ENCODE measurements at places on chromosomes 4 and X.

DNA sequence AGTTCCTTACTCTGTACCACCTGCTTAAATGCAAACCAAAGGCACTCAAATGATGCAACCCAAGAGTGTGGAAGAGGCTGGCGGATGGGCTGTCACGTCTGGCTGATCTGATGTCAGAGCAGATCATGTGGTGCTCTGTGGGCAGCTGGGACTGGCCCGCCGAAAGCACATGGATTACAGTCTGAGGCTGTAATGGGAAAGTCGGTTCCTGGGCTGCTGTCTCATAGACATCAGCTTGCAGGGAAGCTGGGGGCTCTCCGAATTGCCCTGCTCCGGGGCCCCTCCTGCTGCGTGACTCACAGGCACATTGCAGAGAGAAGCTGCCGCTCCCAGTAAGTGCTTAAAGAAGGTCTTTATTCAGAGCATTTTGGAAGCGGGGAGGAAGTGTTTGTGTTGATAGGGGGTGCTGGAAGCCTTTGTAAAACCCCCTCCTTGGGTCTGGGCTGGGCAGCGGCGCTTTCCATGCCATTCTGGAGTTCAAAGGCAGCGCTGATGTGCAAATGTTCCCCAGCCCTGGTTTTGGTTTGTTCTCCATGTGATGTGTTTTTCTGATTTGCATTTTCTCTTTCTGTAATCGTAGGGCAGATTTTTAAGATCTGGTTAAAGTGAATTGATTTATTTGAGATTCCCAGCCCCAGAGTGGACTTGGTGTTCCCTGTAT is 181.1 kb downstream of the LARP7 start:
- no peak for DNase-seq

GRCh38 chr4:57147335-57148060 is 37.3 kb upstream of the IGFBP7 start:
- DNase-seq: no peak

DNA sequence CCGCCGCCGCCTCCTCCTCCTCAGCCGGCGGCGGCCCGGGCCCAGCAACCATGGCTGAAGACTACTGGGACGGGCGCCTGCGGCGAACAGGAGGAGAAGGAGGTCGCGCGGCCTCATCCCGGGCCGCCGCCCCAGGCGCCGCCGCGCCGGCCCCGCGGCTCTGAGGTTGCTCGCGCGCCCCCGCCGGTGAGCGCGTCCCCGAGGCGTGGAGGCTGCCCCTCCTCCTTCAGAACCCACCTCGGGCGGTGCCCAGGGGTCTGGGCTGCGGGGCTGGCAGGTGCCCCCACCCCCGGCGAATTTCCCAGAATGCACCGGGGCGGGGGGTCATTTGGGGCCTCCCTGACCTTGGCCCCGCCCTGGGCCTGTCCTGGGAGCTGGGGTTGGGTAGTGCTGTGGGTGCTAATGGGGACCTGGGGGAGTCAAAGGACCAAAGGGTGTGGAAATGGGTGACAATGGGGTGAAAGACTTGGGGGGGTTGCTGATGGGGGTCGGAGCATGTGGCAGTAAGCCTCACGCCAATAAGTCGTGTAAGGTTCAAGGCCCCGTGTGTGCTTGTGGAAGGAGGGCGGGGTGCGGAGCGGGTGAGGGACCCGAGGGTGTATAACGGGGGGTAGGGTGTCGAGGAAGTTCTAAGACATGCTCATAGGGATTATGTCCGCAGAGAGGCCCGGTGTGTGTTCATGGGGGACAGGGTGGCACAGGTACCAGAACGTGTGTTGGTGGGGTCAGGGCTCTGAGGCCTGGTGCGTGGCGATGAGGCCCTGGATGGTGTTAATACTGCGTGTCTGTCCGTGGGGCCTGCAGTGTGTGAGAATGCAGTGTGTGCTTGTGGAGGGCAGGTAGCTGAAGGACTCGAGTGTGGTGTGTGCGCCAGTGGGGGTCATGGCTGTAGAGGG is 687 bp downstream of the CDK16 start:
- DNase-seq: no peak

DNA sequence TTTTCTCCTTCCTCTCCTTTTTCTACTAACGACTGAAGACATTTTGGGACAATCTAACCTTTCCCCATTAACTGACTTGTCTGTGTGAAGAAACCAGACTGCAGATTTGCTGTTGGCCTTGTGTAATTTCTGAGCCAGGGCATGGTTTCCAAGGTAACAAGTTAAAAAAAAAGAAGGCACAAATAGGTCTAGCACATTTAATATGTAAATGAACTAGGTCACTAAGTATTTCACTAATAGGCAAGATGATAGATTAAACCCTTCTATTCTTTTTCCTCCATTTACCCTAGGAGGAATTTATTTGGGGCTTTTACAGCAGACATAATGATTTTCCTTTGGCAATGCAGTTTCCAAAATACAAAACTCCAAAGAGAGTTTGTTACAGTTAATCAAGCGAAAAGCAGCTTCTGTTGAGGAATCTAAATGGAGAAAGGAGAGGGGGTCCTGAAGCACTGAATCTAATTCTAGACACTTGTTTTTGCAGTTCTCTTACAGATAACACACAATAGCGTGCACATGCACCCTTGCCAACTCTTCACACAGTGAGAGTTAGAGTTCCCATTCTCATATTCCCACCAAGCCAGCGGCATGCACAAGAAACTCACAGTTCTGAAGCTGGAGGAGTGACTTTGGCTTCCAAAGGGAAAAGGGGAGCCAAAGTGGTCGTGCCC is 72.0 kb downstream of the TSPAN5 start:
- no peak for DNase-seq

DNA sequence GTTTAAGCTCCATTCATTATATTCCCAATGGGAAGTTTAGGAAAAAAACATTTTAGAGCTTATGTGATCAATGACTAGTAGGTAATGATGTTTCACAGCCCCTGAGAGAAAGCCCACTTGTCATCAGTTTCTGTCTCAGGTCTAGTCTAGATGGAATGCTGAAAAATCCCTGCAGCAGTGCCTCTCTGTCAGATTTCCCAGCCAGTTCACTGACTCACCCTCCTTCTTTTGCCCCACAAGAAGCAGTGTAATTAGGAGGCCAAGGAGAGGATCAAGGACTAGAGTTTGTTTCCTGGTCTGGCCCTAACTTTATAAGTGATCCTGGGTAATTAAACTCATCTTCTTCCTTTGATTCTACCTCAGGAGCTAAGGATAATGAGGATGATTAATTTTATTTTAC is 118.7 kb upstream of the ANXA3 start:
- no peak for DNase-seq

DNA sequence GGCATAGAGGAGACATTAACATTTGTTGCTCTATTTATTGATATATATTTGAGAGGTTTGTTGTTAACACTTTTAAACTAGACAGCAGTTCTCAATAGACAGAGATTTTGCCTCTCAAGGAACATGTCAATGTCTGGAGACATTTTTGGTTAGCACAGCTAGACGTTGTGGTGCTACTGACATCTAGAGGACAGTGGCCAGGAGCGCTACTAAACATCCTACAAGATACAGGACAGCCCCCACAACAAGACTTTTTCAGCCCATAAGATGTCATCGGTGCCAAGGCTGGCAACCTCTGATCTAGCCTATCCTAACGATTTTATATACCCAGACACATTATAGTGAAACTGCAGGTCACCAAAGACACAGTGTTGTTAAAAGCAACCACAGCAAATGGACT is 18.4 kb upstream of the CTSO start:
- DNase-seq: no peak
